ENCODE measurements at places on chromosomes 1 and 21. TPM values are rescaled to one million over a fixed set of nuclear protein-coding genes. Genes with fewer than 3 reads are reported as not detected.

Gene HES5
- total RNA-seq: 0.71 TPM

Gene ESRRG
- total RNA-seq: 0.34 TPM

Gene PTPN7
- total RNA-seq: 2.3 TPM

Gene ST6GALNAC5
- 10.8 TPM for total RNA-seq

Gene PCP4L1
- not detected for total RNA-seq

Gene FALEC
- total RNA-seq: not detected

Gene CHI3L2
- total RNA-seq: 7.5 TPM

Gene ETV3L
- not detected for total RNA-seq

Gene HJV
- total RNA-seq: not detected

Gene CD52
- 1.2 TPM for total RNA-seq

DNA sequence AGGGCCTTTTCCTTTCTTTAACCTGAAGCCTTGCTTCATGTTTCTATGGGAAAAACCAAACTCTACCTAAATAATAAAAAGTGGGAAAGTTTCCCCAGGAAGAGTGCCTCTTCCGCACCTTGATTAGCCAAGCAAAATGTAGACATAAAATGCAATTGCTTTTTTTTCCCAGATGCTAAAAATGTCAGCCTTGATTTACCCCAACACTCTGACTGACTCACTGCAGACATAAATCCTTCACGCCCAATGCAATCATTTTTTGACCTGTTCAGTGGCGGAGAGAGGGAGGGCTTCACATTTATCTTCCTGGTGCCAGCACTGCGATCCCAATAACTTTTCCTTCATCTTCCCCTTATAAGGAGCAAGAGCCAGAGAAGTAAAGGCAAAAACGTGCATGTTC, 261.5 kb downstream of the SEC16B start:
- DNase-seq: no peak

DNA sequence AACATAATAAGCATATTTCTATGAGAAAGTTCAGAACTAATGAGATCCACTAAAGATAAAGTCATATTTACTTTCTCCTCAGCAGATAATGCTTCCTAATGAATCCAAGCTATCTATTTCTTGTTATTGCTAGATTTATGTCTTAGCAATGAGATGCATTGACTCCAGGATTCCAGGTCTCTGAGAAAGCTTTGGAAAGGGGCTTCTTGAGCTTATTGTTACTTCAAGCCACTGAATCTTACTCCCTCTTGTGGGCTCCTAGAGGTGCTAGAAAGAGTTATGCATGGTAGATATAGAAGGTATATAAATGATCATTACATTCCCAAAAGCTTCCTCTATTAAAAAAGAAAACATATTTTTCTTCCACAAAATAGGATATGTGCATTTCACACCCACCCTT, 246.4 kb upstream of the ADAMTS5 start:
- no peak for DNase-seq

DNA sequence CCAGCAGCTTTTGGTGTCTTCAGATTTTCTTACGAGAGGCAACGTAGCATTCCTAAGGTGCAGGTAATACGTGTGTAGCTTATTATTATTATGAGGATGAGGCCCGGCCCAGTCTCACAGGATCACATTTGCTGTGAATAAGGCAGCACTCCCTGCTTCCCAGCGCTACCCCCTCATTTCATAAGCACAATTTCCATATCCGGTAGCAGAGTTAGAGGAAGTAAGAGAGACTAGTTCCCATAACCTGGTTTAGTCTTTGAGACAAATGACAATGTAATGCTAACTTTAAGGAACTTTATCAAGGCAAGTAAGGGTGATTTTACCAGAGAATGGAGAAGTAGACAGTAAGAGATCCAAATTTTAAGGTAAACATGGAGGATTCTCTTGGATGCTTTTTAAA, 14.6 kb upstream of the LMO4 start:
- no peak for DNase-seq

GRCh38 chr1:109788695-109789521, 25.2 kb upstream of the EPS8L3 start:
- DNase-seq: no peak

DNA sequence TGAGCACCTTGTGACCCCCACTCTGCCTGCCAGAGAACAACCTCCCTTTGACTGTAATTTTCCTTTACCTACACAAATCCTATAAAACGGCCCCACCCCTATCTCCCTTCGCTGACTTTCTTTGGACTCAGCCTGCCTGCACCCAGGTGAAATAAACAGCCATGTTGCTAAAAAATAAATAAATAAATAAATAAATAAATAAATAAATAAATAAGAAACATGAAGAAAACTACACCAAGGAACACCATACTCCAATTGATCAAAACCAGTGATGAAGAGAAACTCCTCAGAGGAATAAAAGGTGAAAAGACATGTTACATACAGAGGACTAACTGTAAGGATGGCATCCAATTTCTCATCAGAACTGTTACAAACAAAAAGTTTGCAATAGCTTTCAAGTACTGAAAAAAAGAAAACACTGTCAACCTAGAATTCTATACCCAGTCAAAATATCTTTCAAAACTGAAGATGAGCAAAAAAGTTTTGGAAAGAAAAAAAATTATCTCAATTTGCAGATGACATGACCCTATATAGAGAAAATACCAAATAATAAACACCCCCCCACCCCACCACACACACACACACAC, 28.4 kb downstream of the NBPF6 start:
- DNase-seq: no peak

GRCh38 chr1:1406821-1407635, at the start of gene MRPL20:
Gene MRPL20 (minus strand): TSS chr1:1407293. CDS start chr1:1407217, 76 bp downstream.
- DNase-seq: peak; percentile 58

DNA sequence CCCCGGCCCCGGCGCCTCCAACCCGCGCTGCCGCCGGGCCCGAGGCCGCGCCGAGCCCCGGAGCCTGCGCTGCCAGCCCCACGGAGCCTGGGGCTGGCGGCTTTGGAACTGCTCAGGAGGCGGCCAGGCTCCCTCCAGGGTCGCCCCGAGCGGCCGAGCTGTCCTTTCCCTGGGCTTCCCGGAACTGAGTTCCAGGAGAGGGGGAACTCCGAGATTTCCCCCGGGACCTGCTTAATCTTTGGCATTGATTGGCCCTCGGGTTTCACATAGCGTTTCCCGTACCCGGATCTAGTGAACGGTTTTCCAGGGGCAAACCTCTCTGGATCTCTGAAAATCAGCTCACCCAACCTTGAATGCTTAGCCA, 504 bp downstream of the H6PD start:
- DNase-seq: no peak

- DNase-seq: no peak
Observed at GRCh38 chr1:57898531-57898930, 474.7 kb upstream of the DAB1 start.

- DNase-seq: peak; percentile 1
Observed at GRCh38 chr1:196723325-196724185, 51.1 kb upstream of the CFHR3 start.
